Suppressor macrophage (primary cell): ENCODE measurements at places on chromosomes 3 and 15.

- peak; percentile 52 for DNase-seq
These were observed 83.8 kb downstream of the LINGO1 start for GRCh38 chr15:77548589-77549557.

DNA sequence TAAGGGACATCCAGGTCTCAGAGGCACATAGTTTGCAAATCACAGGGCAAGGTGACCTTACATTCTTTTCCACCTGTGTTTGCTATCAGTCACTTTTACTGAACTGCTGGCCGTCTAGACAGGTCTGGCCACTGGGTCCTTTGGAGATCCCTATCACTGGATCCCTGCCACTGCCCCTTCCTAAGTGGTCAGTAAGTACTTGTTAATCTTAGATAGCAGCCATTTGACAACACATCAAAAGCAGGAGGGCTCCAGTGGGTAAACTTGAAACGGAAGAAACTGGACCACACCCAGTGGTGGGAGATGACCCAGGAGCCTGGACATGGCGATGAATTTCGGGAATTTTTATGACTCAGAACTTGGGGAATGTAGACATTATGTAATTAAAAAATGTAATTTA, 28.9 kb upstream of the RASGRP1 start:
- DNase-seq = no peak

- no peak for DNase-seq
These were observed 26.7 kb downstream of the ABHD2 start for GRCh38 chr15:89114990-89115389.

GRCh38 chr3:171283183-171283847, 176.9 kb downstream of the TNIK start:
- peak; percentile 15 for DNase-seq

GRCh38 chr15:68739390-68740080, 81.2 kb downstream of the ANP32A start:
- no peak for DNase-seq

GRCh38 chr3:18334837-18335601, 90.1 kb downstream of the SATB1 start:
- peak; percentile 20 for DNase-seq

GRCh38 chr3:147405231-147406027, 914 bp downstream of the ZIC4 start:
- no peak for DNase-seq

DNA sequence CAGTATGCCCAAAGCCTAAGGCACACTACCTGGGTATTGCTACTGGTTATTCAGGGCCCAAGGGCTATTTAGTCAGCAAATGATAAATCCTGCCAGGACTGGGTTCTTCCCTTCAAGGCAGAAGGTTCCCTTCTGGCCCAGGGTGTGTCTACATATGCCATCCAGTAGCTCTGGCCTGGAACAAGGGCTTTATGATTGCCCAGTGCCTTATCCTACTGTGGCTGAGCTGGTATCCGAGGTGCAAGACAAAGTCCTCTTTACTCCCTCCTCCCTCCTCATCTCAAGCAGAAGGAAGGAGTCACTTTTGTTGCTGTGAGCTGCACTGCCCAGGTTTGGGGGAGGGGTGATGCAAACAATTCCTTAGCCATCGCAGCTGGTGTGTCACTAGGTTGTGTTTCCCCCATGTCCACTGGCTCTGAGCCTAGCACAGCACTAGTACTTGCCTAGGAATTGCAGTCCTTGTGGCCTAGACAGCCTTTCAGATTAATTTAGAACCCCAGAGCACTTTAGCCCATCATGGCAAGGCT, 221.8 kb upstream of the TGFBR2 start:
- no peak for DNase-seq

DNA sequence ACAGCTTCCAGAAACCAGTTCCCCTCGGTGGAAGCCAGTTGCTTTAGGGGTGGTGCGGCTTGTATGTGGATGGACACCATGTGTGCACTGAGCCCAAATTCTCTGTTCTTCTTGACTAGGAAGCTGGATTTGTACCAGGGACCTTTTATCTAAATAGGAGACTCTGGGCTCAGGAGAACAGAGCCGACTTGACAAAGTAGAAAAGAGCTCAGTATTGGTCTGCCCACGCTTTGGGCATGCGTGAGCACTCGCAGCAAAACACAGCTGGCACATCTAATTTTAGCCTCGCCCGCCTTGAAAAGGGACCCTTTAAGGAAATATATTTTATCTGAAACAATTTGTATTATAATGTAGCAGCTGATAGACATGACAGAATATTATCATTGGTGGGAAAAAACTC, 1.1 kb upstream of the RBMS3 start:
- DNase-seq = no peak

DNA sequence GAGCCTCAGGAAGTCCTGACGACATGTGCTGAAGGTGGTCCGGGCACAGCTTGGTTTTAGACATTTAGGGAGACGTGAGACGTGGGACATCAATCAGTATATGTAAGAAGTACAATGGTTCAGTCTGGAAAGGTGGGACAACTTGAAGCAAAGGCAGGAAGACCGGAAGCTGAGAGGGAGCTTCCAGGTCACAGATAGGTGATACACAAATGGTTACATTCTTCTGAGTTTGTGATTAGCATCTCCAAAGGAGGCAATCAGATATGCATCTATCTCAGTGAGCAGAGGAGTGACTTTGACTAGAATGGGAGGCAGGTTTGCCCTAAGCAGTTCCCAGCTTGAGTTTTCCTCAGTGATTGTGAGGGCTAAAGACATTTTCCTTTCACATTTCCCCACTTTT, 282.1 kb downstream of the RYR3 start:
- DNase-seq = no peak
